ENCODE measurements at places on chromosomes 7 and 10.

DNA sequence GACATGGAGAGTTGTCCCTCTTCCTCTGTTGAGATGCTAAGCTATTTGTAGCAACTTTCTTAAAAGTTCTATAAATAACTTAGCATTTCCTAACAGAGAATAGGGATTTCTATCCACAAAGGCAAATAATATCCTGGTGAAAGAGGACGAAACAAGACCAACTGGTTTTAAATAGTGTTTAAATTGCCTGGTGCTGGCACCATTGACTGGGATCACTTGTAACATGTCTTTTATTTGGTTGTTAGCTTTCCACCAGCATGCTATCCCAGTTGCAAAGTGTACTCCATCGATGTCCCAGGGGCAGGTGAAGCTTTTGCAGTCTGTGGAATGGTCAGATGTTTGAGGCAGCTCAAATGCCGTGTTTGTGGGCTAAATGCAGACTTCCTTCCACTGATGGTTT is 3.7 kb downstream of the SUFU start:
- no peak for DNase-seq

DNA sequence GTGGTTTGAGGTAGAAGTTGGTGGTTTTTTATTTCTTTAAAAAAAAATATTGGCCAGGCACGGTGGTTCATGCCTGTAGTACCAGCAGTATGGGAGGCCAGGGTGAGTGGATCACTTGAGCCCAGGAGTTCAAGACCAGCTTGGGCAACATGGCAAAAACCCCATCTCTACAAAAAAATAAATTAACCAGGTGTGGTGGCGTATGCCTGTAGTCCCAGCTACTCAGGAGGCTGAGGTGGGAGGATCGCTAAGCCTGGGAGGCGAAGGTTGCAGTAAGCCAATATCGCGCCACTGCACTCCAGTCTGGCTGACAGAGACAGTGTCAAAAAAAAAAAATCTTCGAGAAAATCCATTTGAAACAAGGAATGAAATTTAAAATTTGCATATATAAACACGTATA is 1.1 kb downstream of the IL2RA start:
- DNase-seq, result no peak

DNA sequence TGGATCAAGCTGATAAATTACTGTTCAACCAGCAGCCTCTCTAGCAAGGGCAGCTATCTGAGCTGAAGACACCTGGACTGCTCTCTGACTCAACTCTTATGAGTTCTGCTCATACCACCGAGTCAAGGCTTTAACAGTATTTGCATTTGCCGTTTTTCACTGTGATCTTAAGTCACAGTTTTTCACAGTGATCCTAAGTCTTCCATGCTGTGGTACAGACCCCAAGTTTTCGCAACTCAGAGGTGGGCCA is 31.3 kb downstream of the PIP4K2A start:
- DNase-seq, result no peak

- DNase-seq, result no peak
These were observed 79.1 kb downstream of the RAMP3 start for GRCh38 chr7:45236666-45237065.

GRCh38 chr7:101559586-101559985 is 69.5 kb downstream of the MYL10 start:
- no peak for DNase-seq

DNA sequence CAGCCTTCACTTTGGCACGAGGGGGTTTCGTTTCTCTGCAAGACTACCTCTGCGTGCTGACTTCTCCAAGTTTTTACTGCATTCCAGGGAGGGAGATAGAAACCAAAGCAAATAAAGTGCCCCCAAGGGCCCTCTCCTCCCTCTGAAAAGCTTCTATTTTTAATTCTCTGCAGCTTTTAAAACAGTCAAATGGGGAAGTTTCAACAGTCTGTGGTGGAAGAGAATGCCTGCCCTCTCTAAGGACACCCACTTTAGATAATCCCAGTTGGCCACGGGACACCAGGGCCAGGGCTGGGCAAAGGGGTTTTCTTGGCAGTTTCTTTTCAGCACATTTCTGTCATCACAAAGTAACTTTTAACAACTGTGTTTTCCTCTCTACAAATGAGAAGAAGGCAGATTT is 386.7 kb upstream of the NPVF start:
- DNase-seq, result no peak

DNA sequence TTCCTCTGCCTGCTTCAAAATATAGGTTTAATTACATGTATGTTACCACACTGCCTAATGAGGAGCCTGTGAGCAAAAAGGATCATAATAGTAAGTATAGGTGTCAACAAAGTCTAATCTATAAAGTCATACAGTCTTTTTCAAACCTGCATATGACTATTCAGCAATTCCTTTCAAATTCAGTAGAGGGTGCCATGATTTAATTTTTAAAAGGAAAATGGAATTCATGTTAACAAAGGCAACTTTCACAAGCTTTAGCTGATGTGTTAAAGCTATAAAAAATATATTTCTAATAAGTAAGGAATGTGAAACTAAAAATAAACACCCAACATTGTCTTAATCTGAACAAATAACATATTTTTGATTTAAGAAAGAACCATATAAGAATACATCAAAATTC is 52.1 kb downstream of the MPP7 start:
- no peak for DNase-seq

- no peak for DNase-seq
These were observed 146.2 kb upstream of the ASAH2 start for GRCh38 chr10:50397312-50398140.
